ENCODE measurements at places on chromosomes 7 and 10.

DNA sequence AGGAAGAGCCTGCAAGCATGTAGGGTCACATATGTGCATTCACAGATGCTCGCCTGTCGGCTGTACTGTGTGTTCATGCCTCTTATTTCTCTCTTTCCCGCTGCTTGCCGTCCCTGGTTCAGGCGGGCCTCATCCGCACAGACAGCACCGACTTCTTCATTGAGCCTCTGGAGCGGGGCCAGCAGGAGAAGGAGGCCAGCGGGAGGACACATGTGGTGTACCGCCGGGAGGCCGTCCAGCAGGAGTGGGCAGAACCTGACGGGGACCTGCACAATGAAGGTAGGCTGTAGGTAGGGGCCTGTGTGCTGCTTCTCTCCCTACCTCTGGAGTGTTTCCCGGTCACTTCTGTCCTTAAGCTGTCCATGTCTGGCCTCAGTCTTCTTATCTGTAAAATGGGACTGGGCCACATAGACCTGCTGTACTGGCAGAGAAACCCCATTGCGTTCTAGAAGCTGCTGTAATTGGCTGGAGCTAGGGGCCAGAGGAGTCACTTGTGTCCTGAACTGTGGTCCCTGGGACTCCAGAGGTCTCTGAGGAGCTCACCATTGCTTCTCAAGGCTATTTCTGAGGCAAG is 30.0 kb downstream of the ADAMTS14 start:
- DNase-seq: no peak

- DNase-seq: no peak
Observed at GRCh38 chr7:74289018-74289658, at the start of gene CLIP2. CLIP2 (plus strand) TSS chr7:74289407; CDS start chr7:74317547, 28,140 bp downstream.

DNA sequence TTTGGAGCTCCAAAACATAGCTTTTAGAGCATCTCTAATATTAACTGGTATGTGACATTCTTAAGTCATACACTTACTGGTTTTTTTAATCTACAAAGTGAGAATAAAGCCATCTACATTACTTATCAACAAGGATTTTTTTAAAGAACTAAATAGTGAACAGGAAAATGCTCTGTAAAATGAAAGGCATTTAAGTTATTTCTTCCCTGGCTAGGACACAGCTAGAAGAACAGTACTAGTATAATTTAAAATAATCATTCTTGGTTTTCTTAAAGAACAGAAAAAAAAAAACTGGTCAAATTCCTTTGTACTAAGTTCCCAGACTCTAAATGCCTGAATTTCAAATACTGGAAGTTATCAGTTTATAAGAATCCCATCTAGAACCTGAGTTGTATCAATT is 139.5 kb downstream of the SRPK2 start:
- no peak for DNase-seq

DNA sequence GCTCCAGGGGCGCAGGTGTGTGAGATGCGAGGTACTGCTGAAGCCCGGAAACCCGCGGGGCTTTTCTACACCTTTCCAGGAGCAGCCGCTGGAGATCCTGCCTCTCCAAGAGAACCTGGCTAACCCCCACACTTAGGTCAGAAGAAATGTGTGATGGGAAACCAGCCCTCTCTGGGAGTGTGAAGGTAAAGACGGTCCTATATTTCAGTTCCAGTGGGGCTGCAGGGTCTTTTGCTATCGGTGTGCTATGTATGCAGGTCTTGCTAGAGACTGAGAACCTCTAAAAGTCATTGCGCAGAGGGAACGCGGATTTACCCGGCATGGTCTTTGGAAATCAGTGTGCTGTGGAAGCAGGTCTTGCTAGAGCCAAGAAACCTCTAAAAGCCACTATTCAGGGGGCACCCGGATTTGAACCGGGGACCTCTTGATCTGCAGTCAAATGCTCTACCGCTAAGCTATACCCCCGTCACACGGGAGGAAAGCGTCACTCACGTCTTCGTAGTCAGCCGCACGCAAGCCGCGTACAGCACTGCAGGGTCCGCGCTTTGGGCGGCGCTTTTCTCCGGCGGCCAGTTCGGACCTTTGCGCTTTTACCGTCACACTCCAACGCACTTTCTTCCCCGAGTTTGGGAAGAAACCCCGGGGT is 46.0 kb downstream of the ZNF777 start:
- DNase-seq: peak; percentile 31

- DNase-seq: no peak
Observed at GRCh38 chr7:111092406-111093236, 1.7 kb downstream of the LRRN3 start.

DNA sequence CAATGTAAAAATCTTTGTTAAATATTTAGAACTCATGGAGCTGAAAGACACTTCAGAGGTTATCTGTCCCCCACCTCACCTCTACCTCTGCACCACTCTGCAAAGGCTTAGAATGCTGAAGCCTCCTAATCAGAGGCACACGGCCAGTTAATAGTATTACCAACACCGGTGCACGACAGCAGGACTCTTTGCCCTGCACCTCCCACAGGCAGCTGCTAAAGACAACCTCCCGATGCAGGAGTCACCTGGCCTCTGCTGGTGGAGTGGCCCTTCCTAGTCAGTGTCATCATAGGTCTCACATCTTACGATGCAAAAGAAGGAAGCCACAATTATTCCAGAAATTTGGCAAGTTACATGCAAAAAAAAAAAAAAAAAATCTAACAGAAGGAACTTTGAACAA is 66.6 kb upstream of the MGMT start:
- DNase-seq: no peak

DNA sequence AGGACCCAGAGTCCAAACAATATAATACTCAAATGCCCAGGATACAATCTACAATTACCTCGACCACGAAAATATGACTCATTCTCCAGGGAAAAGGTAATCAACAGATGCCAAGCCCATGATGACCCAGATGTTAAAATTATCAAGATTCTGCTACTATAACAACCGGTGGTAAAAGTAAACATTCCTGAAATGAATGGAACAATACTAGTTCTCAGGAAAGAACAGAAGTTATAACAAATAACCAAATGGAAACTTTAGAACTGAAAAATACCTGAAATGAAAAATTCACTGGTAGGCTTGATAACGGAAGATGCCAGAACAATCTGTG is 34.1 kb upstream of the GUSB start:
- DNase-seq: no peak

GRCh38 chr7:5755704-5756504 is 25.6 kb downstream of the RNF216 start:
- peak; percentile 50 for DNase-seq

GRCh38 chr7:150927157-150927955 is 50.8 kb downstream of the KCNH2 start:
- no peak for DNase-seq
